ENCODE measurements at places on chromosomes 16 and 17.
A peak's percentile ranks its signal among the peaks of the same experiment; 100 is the strongest.

GRCh38 chr16:30407804-30408534 lies 563 bp downstream of the ZNF771 start:
- DNase-seq, result no peak

DNA sequence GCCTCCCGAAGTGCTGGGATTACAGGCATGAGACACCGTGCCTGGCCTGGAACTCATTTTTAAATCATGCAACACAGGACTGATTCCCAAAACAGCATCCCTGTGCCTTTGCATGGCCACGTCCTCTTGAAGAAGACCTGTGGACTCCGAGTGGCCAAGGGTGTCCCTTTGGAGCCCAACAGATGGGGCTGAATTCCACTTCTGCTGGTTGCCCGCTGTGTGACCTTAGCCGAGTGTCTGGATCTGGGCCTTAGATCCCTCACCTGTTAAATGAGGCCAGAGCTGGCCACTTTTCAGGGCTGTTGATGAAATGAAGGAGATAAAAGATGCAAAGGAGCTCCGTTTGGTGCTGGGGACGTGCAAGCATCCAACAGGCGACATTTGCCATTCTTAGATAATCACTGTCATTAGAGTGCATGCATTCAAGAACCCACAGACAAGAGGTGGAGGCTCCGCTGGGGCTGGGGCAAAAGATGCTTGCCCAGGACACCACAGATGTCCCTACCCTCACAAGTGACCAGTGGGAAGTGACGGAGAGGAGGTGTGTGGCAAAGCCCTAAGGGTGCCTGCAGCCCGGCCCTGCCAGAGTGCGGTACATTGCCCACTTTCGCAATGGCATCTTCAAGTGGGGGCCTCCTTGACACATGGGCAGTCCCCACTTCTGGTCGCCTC lies 354.1 kb upstream of the TNRC6C start:
- DNase-seq, result no peak

- DNase-seq, result no peak
Measured at GRCh38 chr16:21235199-21235585, 1.7 kb downstream of the ANKS4B start.

- no peak for DNase-seq
Measured at GRCh38 chr17:62765351-62765750, 42.8 kb downstream of the MARCHF10 start.

DNA sequence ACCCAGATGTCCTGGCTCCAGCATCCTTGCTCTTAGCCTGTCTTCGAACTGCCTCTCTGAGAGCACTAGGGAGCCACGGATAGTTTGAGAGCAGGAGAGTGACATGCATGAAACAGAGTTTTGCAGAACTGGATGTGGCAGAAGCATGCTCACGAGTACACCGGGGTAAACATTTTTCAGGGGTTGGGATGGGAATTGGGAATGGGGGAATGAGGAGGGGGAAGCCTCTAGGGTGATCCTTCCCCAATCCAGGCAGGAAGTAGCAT lies 34.2 kb upstream of the CIBAR2 start:
- no peak for DNase-seq

DNA sequence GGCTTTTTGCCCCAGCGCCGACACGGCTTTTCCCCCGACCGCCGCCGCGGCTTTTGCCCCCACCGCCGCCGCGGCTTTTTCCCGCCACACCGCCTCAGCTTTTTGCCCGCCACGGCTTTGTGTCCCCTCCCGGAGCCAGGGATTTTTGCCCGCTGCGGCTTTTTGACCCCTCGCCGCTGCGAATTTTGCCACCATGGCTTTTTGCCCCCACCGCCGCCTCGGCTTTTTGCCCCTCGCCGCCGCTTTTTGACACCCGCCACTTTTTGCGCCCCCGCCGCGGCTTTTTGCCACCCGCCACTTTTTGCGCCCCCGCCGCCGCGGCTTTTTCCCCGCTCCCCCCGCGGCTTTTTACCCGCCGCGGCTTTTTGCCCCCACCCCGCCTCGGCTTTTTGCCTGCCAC lies 1342.5 kb downstream of the TP53TG3F start:
- no peak for DNase-seq

DNA sequence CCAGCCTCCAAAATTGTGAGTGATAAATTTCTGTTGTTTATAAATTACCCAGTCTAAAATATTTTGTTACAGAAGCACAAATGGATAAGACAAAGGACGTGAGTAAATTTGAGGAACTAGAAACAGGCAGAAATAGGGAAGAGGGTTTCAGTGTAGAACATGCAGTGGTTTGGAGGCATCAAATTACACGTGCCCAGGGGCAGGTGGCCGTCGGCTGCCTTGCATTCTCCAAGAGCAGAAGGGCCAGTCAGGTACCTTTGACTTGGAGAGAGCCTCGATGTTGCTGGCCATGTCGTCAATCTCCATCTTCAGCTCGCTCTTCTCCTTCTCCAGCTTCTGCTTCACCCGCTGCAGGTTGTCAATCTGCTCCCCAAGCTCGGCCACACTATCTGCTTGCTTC lies 54.3 kb downstream of the MYH13 start:
- no peak for DNase-seq

GRCh38 chr17:19752216-19753050 lies 4.3 kb upstream of the ALDH3A1 start:
- no peak for DNase-seq

DNA sequence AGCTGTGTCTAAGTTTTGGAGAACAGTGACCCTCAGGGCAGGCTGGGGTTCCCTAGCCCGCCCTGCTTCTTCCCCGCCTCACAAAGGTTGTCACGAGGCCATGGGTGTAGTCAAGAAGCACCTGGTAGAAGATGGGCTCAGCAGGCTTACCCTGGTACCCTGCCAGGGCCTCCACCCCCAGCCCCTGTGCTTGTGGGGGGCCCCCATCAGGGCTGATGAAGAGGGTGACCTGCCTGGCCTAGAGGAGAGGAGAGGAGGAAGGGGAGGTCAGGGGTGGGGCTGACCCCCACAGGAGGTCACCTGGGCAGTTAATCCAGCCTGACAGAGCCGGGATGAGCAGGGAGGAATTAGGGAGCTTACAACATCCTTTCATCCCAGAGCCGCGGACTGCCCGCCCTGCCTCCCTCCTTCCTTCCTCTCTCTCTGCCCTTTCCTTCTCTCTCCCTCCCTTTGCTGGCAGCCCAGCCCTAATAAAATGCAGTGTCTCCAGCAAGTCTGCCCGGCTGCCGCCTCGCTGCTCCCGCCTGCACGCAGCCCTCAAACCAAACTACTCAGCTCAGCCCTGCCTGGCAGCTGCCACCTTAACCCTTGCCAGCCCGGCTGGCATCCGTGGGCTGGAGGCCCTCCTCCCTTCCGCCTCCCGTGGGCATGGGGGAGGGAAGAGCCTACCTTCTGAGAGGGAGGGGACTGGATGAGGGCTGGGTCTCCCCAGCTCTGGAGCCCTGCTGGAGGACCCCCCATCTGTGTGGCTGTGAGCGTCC lies 7.2 kb downstream of the DLX3 start:
- no peak for DNase-seq

DNA sequence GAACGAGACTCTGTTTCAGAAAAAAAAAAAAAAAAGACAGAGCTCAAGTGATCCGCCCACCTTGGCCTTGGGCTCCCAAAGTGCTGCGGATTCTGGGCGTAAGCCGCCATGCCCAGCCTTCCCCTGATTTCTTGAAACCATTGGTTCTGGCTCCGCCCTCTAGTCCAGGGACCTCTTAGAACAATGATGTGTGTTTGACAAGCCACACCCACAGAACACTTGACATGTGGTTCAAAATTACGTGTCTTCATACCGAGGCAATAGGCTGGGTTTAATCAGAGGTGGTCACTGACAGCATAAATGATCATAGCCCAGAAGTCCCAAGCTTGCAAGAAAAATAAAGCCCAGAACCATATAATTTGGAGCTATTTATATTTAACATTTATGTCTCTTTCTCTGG lies 23.0 kb downstream of the KNOP1 start:
- DNase-seq, result no peak

- no peak for DNase-seq
Measured at GRCh38 chr17:37518826-37519225, 29.1 kb downstream of the DUSP14 start.

DNA sequence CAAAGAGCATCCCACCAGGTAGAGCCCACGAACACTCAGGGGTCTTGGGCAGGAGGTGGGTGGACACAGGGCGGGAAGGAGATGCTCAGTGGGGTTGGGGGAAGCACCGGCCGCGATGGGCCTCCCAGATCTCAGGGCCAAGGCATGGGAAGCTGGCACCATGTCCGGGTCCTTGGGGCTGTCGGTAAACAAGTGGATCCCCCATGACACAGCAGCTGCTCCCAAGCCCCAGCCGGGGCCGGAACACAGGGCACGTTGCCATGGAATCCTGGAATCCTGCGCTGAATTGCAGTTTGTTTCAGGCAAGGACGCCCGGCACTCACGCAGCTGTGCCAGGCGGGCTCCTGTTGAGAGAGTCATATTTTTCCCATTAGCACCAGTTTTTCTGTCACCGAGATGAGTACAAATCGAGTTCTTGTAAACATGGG lies 23.0 kb upstream of the CHMP6 start:
- DNase-seq, result peak; percentile 50

GRCh38 chr17:78408476-78409050 lies 30.1 kb downstream of the PGS1 start:
- DNase-seq, result no peak

DNA sequence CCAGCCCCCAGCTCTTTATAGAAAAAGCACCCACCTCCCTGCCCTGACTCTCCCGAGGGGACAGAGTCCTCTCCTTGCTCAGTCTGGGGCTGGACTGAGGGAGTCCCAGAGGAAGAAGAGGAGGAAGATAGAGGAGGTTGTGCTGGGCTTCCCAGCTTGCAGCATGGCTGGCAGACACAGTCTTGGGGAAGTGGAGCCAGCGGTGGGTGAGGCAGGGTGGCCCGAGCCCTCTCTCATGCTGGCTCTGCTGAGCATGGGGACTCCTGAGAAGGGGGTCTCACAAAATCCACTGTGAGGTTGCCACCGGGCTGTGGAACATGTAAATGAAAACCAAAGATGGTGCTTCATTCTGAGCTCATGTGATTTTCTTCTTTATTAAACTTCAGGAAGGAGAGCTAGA lies 398.5 kb downstream of the SLC39A11 start:
- no peak for DNase-seq

Measured in substantia nigra (tissue), 51 donors.